Activated CD8-positive, alpha-beta T cell treated with anti-CD3 and anti-CD28 coated beads for 36 hours (primary cell): ENCODE measurements at places on chromosomes 13 and 19. TPM values are rescaled to one million over a fixed set of nuclear protein-coding genes. Genes with fewer than 3 reads are reported as not detected.

- no peak for DNase-seq
- H3K27me3 ChIP-seq = no peaks in the 10 kb centered on the region
- H3K4me1 ChIP-seq = no peaks in the 10 kb centered on the region
- no peaks in the 10 kb centered on the region for H3K36me3 ChIP-seq
Measured at GRCh38 chr13:49622174-49622946, 5.9 kb upstream of the ARL11 start.

GRCh38 chr13:97015661-97016350, 21.5 kb upstream of the OXGR1 start:
- H3K4me1 ChIP-seq = peaks cover 5% of the 10 kb centered on the region
- H3K27me3 ChIP-seq = peaks cover 40% of the 10 kb centered on the region
- DNase-seq = peak; percentile 36
- H3K27ac ChIP-seq = no peak overlapping the region
- no peaks in the 10 kb centered on the region for H3K36me3 ChIP-seq

- H3K27ac ChIP-seq = no peak overlapping the region
- H3K27me3 ChIP-seq = no peaks in the 10 kb centered on the region
- H3K4me1 ChIP-seq = no peaks in the 10 kb centered on the region
- no peaks in the 10 kb centered on the region for H3K36me3 ChIP-seq
Measured at GRCh38 chr13:99731747-99732146, 230.5 kb downstream of the TM9SF2 start.

- no peak for DNase-seq
- no peak overlapping the region for H3K27ac ChIP-seq
- H3K36me3 ChIP-seq = peaks cover 43% of the 10 kb centered on the region
- no peaks in the 10 kb centered on the region for H3K27me3 ChIP-seq
- H3K4me3 ChIP-seq = no peak overlapping the region
- H3K4me1 ChIP-seq = no peaks in the 10 kb centered on the region
Measured at GRCh38 chr19:11041194-11041593, 48.1 kb upstream of the LDLR start.

GRCh38 chr13:52837850-52838249, 10.6 kb downstream of the PCDH8 start:
- H3K27me3 ChIP-seq = peaks cover 24% of the 10 kb centered on the region
- no peaks in the 10 kb centered on the region for H3K36me3 ChIP-seq
- no peak overlapping the region for H3K27ac ChIP-seq
- no peak for DNase-seq
- H3K4me1 ChIP-seq = no peaks in the 10 kb centered on the region
- H3K4me3 ChIP-seq = no peak overlapping the region

GRCh38 chr19:11064831-11065303, 24.4 kb upstream of the LDLR start:
- no peaks in the 10 kb centered on the region for H3K27me3 ChIP-seq
- no peaks in the 10 kb centered on the region for H3K4me1 ChIP-seq
- H3K27ac ChIP-seq = no peak overlapping the region
- no peak for DNase-seq
- peaks cover 24% of the 10 kb centered on the region for H3K36me3 ChIP-seq

The METTL21C gene
- total RNA-seq = not detected
